ENCODE measurements at places on chromosomes 4 and X. TPM values are rescaled to one million over a fixed set of nuclear protein-coding genes. Genes with fewer than 3 reads are reported as not detected.

BMP3 gene
- 2.3 TPM for total RNA-seq

GRCh38 chr4:57425610-57426009 is 315.4 kb upstream of the IGFBP7 start:
- H3K4me1 ChIP-seq: no peaks in the 10 kb centered on the region
- H3K27ac ChIP-seq: no peak overlapping the region
- no peak overlapping the region for H3K4me3 ChIP-seq
- H3K36me3 ChIP-seq: no peaks in the 10 kb centered on the region
- no peaks in the 10 kb centered on the region for H3K27me3 ChIP-seq

DNA sequence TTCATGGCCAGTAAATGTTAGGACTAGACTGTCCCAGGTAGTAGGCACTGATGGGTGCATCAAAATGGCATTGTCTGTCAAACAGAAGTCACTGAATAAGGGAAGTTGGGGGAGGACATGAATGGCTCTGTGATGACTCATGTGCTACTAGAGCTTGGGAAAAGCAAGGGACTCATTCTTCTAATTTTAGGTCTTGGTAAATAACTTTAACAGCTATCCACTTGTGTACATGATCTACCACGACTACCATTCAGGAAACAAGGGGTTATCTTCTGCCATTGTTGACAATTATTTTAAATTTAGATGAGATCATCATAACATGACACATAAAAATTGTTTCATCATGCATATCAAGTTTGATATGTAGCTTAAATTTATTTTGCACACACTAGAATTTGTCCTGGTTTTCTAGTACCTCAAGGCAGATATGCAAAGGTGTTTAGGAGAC is 6.3 kb downstream of the AREG start:
- H3K27ac ChIP-seq: no peak overlapping the region
- no peaks in the 10 kb centered on the region for H3K36me3 ChIP-seq
- no peak overlapping the region for H3K4me3 ChIP-seq
- H3K27me3 ChIP-seq: no peaks in the 10 kb centered on the region
- H3K4me1 ChIP-seq: no peaks in the 10 kb centered on the region
- DNase-seq: no peak

- H3K4me3 ChIP-seq: no peak overlapping the region
- H3K4me1 ChIP-seq: no peaks in the 10 kb centered on the region
- peak; percentile 69 for DNase-seq
Observed at GRCh38 chr4:602559-602942, 22.8 kb upstream of the PDE6B start.

DNA sequence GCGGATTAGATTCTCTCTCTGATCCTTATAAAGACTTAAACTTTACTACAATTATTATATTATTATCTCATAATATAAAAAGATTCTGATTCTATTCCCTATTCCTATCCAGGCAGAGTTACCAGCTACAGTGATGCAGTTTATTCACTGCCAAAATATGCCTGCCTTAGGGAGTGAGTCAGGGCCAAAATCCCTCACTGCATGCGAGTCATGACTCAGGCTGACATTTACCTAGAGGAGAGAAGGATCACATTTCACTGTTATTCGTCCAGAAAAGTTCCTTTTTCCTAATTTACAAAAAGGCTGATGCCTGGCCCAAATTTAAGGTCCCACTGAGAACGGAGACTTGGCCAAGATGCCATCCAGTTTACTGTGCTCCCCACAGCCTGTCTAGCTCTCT is 168.5 kb upstream of the LDB2 start:
- no peak for DNase-seq
- H3K4me1 ChIP-seq: no peaks in the 10 kb centered on the region
- H3K4me3 ChIP-seq: no peak overlapping the region
- H3K36me3 ChIP-seq: no peaks in the 10 kb centered on the region
- no peak overlapping the region for H3K27ac ChIP-seq

DNA sequence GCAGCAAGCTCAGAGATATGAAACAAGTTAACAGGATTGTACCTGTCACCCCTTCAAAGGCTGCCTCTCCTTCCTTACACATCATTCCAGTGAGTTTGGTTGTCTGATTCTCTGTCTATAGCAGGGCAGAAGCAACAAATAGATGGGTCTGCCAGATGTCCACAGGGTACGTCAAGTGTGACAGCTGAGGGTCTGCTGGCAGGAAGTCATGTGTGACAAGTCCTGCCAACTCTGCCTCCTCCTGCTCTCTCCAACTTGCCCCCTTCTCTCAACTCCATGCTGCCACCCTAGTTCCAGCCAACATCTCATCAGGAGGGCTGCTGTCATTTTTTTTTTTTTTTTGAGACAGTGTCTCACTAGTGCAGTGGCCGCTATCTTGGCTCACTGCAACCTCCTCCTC is 109.2 kb downstream of the NSUN7 start:
- no peaks in the 10 kb centered on the region for H3K36me3 ChIP-seq
- DNase-seq: no peak
- no peaks in the 10 kb centered on the region for H3K27me3 ChIP-seq

DNA sequence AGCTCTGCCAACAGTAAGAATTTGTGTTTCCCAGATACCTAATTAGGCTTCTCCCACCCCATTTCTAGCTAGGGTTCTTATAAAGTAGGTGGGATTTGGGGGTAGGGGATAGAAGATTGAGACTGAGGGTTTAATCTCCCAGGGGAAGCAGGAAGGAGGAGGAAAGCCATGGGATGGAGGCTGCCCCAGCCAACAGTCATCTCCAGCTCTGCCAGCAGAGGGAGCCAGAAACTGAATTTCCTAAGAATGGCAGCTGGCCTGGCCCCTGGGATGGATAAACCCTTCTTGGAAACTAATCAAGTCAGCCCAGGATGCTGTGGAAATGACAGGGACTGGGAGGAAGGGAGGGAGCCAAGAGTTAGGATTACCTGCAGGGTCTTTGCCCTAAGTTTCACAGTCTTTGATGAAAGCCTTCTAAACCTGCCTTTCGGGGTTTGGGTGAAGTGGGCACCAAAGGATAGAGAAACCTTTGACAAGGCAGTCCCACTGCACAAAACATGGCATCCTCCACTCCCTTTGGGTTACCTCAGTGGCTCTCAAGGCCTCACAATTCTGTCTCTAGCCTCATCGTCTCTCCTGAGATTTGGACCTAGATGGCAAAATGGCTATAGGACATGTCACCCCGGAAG is 6.7 kb upstream of the ERCC6L start:
- H3K4me1 ChIP-seq: no peaks in the 10 kb centered on the region
- H3K27ac ChIP-seq: no peak overlapping the region
- H3K36me3 ChIP-seq: no peaks in the 10 kb centered on the region
- peak; percentile 77 for DNase-seq
- H3K27me3 ChIP-seq: peaks cover 8% of the 10 kb centered on the region

GRCh38 chr4:95869961-95870500 is 30.1 kb downstream of the PDHA2 start:
- no peak overlapping the region for H3K4me3 ChIP-seq
- no peaks in the 10 kb centered on the region for H3K4me1 ChIP-seq
- H3K36me3 ChIP-seq: no peaks in the 10 kb centered on the region
- peak; percentile 2 for DNase-seq

GRCh38 chrX:51024106-51024696 is 113.7 kb downstream of the BMP15 start:
- no peak overlapping the region for H3K27ac ChIP-seq
- no peaks in the 10 kb centered on the region for H3K36me3 ChIP-seq
- no peaks in the 10 kb centered on the region for H3K27me3 ChIP-seq
- DNase-seq: no peak
- H3K4me1 ChIP-seq: no peaks in the 10 kb centered on the region

DNA sequence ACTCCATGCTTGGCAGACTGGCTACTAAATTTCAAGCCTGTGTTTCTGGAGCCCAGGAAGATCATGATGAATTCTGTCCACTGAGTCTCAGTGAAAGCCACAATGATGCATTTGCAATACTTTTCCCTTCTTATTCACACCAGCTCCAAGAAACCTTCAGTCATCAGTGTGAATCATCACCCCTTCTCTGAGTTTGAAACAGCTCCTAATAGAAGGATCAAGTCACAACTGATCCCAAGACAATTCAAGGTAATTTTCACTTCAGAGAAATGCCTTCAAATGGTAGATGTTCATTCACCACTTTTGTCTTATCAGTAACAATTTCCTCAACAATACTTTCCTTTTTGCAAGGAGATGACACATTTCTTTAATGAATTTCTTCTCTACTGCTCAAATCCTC is 257.4 kb downstream of the NLGN4X start:
- no peaks in the 10 kb centered on the region for H3K36me3 ChIP-seq
- H3K27ac ChIP-seq: no peak overlapping the region
- no peak for DNase-seq
- H3K4me3 ChIP-seq: no peak overlapping the region
- no peaks in the 10 kb centered on the region for H3K27me3 ChIP-seq
- no peaks in the 10 kb centered on the region for H3K4me1 ChIP-seq

DNA sequence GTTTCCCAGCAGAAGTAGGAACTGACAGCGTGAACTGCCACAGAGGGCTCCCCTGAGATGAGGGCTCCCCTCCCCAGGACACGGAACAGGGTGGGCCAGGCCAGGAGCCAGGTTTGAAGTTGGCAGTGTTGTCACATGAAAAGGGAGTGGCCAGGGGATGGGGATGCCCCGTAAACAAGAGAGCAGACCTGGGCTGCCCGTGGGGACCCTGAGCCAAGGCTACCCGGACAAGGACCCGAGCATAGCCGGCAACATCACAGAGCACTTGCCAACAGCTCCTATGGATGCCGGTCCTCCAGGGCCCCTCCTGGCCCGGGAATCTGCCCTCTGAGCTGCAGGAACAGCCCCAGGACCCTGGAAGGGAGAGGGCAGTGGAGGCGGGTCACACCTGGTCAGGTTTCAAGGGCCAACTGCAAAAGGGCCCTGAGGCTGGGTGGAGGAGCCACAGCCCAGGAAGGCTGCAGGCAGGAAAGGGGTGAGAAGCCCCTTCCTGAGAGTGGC is 102.1 kb downstream of the CPZ start:
- H3K36me3 ChIP-seq: no peaks in the 10 kb centered on the region
- peaks cover 25% of the 10 kb centered on the region for H3K27me3 ChIP-seq
- DNase-seq: no peak
- H3K27ac ChIP-seq: no peak overlapping the region

DNA sequence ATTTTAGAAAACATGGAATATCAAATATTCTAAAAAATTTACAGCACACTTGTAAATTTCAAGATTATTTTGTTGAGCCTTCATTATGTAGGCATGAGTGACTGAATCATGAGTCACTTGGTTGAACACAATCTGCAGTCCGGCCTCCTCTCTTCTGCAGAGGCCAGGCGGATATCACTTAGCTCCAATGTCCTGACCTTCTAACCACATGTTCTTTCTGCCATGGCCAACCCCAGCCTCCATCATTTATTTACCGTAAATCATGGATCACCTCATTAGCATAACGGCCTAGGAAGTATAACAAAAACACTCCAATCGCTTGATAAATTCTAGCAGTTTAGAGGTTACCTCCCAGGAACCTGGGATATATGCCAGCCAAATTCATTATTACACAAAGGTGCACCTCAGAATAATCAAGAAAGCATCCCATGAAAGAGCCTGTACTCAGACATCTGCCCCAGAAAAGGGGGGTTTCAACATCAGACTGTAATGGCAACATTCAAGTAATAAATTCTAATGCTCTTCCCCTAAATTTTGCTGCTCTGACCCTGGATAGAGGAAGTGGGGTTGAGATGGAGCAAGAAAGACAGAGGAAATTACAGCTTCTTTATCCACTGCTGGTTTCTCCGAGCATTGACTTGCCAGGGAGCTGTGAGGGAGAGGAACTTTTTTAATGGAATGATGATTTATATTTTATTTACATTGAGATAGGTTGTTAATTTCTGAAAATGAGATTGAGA is 2153.6 kb upstream of the AGA start:
- no peaks in the 10 kb centered on the region for H3K36me3 ChIP-seq
- no peak overlapping the region for H3K4me3 ChIP-seq
- no peak for DNase-seq
- no peaks in the 10 kb centered on the region for H3K27me3 ChIP-seq
- no peaks in the 10 kb centered on the region for H3K4me1 ChIP-seq

DNA sequence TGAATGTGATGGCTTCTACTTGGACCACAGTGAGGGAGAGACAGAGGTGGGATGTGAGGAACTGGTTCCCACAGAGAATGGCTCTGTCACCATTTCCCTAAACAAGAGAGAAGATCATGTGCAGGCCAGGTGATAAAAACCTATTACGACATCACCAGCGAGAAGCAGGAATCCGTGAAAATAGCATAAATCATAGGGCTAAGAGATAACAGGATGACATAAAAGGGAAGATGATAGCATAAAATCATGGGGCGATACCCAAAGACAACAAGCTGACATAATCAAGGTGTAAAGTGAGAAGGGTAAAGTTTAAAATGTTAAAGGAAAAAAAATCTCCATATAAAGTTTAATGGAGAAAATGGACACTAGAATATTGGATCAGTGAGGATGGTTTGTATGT is 205.5 kb upstream of the SLIT2 start:
- no peak overlapping the region for H3K27ac ChIP-seq
- H3K4me1 ChIP-seq: no peaks in the 10 kb centered on the region
- DNase-seq: no peak
- no peaks in the 10 kb centered on the region for H3K27me3 ChIP-seq
- no peaks in the 10 kb centered on the region for H3K36me3 ChIP-seq

DNA sequence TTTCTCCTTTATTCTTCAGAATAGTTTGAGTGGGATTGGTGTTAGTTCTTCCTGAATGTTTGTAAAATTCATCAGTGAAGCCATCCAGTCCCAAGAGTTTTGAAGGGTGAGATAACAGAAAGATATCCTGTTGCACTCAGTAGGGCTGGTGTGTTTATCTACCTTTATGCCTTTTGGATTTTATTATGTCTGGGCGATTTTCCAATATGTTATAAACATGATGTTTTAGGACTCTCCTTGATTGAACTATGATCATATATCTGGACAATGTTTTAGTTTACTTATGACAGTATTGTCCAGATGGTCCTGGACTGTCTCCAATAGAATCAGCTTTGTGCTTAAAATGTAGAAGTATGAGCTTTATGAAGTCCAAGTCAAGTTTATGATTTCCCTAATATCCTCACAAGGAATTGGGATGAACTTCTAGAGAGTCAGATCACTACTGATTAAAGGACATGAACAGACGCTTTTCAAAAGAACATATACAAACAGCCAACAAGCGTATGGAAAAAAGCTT is 77.6 kb upstream of the ITM2A start:
- H3K4me1 ChIP-seq: no peaks in the 10 kb centered on the region
- no peak overlapping the region for H3K4me3 ChIP-seq

- no peaks in the 10 kb centered on the region for H3K36me3 ChIP-seq
- no peak overlapping the region for H3K4me3 ChIP-seq
- no peaks in the 10 kb centered on the region for H3K27me3 ChIP-seq
- DNase-seq: no peak
Observed at GRCh38 chrX:5632887-5633286, 595.8 kb downstream of the NLGN4X start.

DNA sequence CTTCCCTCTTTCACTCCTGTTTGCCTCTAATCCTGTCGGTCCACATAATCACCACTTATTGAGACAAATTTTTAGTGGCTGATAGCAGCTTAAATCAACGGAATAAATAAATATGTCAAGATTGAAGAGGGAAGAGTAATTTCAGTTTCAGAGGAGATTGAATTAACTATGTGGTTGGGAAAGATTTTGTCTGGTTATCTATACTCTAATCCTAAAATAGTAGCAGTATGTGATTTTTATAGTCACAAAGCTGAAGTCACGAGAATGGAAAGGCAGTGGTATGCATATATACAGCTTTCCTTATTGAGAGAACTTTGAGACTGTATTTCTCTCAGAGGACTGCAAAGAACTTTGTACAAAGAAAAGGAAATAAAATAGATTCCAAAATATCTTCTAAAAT is 493.3 kb downstream of the FAT4 start:
- no peak for DNase-seq
- H3K36me3 ChIP-seq: no peaks in the 10 kb centered on the region
- no peaks in the 10 kb centered on the region for H3K27me3 ChIP-seq
